ENCODE measurements at places on chromosomes 4 and X.

DNA sequence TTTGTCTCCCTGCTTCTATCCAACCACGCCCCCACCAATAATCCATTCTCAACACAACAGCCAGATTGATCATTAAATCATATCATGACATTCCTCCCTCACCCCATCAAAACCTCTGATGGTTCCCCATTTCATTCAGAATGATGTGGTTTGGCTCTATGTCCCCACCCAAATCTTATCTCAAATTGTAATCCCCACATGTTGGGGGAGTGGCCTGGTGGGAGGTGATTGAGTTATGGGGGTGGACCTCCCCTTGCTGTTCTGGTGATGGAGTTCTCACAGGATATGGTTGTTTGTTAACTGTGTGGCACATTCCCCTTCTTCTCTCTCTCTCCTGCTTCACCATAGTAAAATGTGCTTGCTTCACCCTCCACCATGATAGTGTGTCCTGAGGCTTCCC, 23.3 kb downstream of the TRMT2B start:
- no peak for DNase-seq

GRCh38 chrX:9614016-9614415, 149.2 kb downstream of the TBL1X start:
- DNase-seq = no peak

DNA sequence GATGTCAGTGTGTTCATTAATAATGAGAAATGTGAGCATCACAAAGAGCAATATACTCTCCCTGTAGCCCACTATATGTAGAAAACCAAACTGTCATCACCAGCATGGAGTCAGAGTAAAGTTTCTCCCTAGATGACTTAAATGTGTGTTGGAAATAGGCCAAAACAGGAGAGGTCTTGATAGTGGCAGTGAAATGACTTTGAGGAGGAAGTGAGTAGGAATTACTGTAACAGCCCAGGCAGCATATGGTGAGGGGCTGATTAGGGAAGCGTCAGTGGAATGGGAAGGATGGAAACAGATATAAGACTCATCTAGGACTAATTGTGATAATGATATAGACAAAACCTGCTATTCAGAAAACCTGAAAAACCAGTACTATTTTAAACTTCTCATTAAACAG, 83.9 kb downstream of the ATXN3L start:
- no peak for DNase-seq

DNA sequence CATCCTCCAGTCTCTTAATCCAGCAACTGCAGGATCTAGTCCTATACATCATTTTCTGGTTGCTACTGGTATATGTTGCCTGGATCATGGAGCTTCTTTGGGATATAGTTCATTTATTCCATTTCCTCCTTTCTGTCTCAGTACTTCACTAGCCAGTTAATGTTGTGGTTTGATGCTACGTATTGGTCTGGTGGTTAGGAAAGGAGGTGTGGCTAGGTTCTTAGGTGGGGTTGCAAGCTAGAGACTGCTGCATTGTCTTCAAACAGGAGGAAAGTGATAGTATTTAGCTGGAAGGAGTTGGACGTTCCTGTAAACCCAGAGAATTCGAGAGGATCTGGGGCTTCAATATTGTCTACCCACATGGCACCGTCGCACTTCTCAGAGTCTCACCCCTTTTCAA, 129.5 kb downstream of the SNCA start:
- no peak for DNase-seq

- DNase-seq = no peak
Measured at GRCh38 chrX:14964500-14964899, 91.3 kb downstream of the MOSPD2 start.

DNA sequence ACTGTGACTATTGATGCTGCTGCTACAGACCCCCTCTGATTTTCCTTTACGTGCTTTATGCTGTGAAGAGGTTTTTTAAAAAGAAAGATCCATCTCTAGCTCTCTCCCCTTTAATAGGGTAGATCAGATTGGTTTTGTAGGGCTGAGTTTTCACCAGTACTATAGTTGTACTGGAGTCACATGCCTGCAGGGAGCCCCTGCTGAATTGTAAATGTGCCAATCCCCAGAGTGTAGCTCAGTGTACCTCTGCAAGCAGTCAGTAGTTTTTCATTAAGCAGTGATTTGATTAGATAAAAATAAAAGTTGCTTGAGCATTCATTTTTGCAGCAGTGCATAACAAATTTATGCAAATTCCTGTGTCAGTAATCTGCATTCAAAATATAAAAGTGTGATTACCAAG, 179.2 kb downstream of the IL1RAPL2 start:
- DNase-seq = no peak

- DNase-seq = no peak
Measured at GRCh38 chrX:148020329-148020728, 39.2 kb downstream of the FMR1NB start.

DNA sequence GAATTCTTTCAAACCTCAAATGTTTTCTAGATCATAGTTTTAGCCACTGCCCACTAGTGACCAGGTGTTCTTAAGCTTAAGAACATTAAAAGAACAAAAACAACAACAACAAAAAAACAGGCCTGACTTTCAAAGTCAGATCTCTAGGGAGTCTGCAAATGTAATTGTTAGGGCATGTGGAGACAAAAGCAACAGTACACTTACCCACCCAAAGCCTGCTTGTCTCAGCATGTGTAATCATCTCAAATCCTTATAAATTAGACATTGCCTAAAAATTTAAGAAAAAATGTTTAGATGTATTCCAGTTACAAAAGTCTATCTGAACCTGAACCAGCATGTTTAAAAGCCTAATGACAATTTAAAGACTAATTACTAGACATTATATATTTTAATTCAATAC, 79.9 kb downstream of the SLC7A11 start:
- DNase-seq = no peak

DNA sequence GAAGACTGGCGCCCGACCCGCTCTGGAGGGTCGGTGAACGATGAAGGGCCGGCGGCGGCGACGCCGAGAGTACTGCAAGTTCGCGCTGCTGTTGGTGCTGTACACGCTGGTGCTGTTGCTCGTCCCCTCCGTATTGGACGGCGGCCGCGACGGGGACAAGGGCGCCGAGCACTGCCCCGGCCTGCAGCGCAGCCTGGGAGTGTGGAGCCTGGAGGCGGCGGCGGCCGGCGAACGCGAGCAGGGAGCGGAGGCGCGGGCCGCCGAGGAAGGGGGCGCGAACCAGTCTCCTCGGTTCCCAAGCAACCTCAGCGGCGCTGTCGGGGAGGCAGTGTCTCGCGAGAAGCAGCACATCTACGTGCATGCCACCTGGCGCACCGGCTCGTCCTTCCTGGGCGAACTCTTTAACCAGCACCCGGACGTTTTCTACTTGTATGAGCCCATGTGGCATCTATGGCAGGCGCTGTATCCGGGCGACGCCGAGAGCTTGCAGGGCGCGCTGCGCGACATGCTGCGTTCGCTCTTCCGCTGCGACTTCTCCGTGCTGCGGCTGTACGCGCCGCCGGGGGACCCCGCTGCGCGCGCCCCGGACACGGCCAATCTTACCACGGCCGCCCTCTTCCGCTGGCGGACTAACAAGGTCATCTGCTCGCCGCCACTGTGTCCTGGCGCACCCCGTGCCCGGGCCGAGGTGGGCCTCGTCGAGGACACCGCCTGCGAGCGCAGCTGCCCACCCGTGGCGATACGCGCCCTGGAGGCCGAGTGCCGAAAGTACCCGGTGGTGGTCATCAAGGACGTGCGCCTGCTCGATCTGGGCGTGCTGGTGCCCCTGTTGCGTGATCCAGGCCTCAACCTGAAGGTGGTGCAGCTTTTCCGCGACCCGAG, 568 bp downstream of the CHST7 start:
- peak; percentile 35 for DNase-seq

GRCh38 chr4:75634281-75634680, 4.0 kb upstream of the CDKL2 start:
- no peak for DNase-seq

GRCh38 chr4:99624141-99624719, 33.4 kb downstream of the C4orf54 start:
- no peak for DNase-seq

- peak; percentile 6 for DNase-seq
Measured at GRCh38 chrX:41180194-41180908, 95.1 kb downstream of the USP9X start.

DNA sequence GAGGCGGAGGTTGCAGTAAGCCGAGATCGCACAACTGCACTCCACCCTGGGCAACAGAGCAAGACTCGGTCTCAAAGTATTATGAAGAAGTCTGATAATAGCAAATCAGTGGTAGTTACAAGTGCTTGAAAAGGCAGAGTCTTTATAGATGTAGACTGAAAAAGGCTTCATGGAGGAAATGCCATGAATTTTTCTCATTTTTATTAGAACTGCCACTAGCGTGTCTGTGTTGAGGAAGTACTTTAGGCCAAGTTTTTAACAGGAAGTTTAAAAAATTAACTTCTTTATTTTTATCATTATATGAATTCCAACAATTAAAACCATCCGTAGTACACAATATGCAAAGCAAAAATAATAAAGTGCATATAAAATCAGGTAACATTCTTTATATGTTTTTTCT, 32.8 kb upstream of the IL13RA1 start:
- DNase-seq = no peak

DNA sequence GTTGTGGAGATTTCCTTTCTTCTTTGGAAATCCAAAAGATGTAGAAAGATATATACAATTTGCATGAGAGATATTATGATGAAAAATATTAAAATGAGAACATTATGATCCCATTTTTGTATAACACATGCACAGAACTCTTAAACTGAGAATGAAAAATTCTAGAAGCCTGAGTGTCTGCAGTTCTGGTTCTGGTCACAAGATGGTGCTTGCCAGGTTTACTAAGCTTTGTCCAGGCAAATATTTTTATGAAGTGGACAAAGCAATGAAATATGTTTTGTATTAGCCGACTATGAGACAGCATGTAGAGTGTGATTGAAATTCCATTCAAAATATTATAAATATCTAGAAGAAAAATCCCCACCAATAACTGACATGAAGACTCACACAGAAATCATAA, 2.2 kb downstream of the PWWP3B start:
- no peak for DNase-seq

- no peak for DNase-seq
Measured at GRCh38 chrX:71846429-71846828, 64.2 kb upstream of the NHSL2 start.

GRCh38 chr4:140243278-140243753, 89.3 kb upstream of the MAML3 start:
- no peak for DNase-seq

GRCh38 chr4:23782778-23783437, 106.9 kb downstream of the PPARGC1A start:
- DNase-seq = no peak

GRCh38 chr4:90130076-90130475, 2.9 kb downstream of the CCSER1 start:
- DNase-seq = no peak

GRCh38 chrX:76922100-76922499, 494.6 kb downstream of the MAGEE1 start:
- no peak for DNase-seq

- DNase-seq = no peak
Measured at GRCh38 chr4:66178906-66179305, 508.6 kb upstream of the EPHA5 start.

DNA sequence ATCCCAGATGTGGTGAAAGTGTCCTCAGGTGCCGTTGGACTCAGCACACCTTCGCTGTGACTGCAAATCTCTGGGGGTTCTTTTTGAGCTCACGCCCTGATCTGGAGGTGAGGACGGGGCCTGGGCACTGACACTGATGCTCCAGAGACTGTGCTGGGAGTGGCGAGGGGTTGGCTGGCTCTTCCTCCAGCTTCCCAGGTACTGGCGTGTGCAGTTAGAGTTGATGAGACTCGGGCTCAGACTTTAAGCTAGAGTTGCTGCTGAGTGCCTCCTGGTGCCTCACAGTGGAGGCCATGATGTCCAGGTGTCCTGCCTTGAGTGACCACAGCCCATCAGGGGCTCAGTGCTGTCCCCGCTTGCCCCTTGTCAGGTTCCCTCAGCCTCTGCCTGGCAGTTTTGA, 16.3 kb downstream of the SPON2 start:
- no peak for DNase-seq

- DNase-seq = no peak
Measured at GRCh38 chr4:142977182-142977581, 131.1 kb upstream of the INPP4B start.

GRCh38 chr4:1249731-1250526, 999 bp upstream of the CTBP1 start:
- no peak for DNase-seq

- DNase-seq = no peak
Measured at GRCh38 chrX:46626566-46626965, 53.0 kb downstream of the CHST7 start.

- no peak for DNase-seq
Measured at GRCh38 chr4:168398589-168398988, 80.0 kb upstream of the DDX60 start.

DNA sequence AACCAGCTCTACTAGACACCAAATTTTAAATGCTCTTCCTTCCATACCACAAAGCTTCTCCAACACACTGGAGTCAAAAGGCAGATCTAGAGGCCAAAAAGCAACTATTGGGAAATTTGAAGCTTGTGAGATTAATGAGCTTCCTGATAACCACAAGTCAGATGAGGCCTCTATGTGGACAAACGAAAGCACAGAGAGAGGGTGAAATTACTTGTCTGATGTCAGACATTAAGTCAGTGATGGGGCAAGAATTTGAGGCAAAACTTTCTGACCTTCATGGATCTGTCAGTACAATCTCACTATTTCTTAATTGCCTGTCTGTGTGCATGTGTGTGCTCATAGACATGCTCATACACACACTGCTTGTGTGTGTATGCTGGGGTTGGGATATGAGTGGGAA, 103.6 kb downstream of the GUCY2F start:
- no peak for DNase-seq

- DNase-seq = no peak
Measured at GRCh38 chr4:185399466-185399865, 2.8 kb downstream of the ANKRD37 start.

GRCh38 chr4:11197631-11198341, 230.9 kb downstream of the HS3ST1 start:
- DNase-seq = no peak

- DNase-seq = no peak
Measured at GRCh38 chr4:86247906-86248305, 111.9 kb downstream of the MAPK10 start.

DNA sequence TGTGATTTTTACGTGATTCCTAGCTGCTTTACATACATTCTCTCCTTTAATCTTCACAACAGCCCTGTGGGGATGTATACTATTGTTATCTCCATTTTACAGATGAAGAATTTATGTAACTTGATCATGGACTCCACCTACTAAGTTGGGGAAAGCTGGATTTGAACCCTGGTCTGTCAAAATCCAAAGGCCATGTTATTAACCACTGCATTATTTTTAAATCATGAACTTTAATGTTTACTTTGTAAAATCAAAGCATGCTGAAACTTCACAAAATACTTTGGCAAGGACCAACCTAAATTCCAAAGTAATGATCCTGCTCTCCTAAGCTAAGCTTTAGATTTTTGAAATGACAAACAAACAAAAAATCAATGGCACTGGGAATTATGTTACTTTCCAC, 26.1 kb downstream of the FAM47E start:
- no peak for DNase-seq

GRCh38 chrX:21493226-21493830, 119.1 kb downstream of the CNKSR2 start:
- DNase-seq = no peak

DNA sequence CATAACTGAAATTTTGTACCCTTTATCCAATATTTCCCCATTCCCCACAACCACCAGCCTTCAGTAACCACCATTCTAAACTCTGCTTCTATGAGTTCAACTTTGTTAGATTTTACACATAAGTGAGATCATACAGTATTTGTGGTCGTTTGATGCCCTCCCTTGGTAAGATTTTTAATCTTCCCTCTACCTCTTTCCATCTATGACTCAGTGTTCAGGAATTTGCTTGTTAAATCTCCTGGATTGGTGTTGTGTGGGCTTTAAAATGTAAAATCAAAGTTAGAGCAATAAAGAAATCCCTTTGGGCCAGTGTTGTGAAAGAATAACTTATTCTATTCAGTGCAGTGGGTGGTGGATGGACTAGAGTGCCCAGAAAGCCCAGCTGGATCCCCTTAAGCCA, 37.4 kb downstream of the SLC16A2 start:
- DNase-seq = no peak

Measured in stimulated activated CD8-positive, alpha-beta memory T cell treated with anti-CD3 and anti-CD28 coated beads, Interleukin-12 subunit alpha, Interleukin-12 subunit beta, amount 100 ng/mL, for 4 hours (primary cell).